Amygdala (tissue), 56 donors: ENCODE measurements at places on chromosomes 2 and 18.

GRCh38 chr2:37856101-37856751, 68.9 kb upstream of the RMDN2 start:
- no peak for DNase-seq

DNA sequence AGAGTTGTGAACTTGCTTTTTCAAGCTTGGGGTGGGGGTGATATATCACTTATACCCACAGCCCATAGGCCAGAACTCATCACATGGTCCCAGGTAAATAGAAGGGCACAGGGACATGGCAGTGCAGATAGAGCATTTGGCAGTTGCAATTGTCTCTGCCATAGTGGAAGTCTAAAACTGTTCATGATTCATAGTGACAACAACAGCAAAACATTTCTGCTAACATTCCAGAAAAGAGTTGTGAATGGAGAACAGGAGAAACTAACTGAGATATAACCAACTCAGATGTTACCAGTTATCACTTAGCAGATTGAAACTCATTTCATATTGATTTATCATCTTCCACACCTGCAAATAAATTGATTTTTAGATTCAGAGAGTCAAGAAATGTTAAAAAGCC, 278.6 kb upstream of the KYNU start:
- DNase-seq: no peak

GRCh38 chr2:48131539-48132270, 225.4 kb upstream of the FBXO11 start:
- DNase-seq: no peak

DNA sequence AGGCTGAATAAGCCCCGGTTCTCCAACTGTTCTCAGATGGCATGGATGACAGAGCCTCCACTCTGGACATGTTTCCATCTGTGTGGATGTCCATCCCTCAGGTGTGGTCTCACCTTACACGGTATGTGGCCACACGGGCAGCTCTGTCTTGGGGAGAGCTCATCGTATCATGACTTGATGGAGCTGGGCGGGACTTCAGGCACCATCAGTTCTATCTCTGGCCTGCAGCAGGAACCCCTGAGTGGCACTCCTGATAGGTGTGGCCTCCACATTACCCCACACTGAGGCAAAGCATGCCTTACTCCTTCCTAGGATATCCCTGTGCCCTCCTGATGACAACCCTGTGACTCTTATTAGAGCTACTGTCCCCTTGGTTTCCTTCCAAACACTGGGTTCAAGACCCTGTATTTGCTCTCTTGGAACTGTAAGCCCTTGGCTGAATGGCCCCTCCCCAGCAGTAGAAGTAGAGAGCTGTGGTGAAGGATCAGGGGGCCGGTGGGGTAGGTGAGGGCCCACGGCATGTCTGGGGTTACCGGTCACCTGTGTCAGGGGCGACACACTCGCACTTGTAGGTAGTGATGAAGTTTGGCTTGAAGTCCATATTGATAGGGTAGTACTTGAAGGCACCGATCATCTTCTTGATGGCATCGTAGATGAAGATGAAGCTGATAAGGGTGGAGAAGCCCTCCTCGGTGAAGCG, 48.2 kb downstream of the MTHFD2 start:
- DNase-seq: no peak

- DNase-seq: no peak
Observed at GRCh38 chr2:177400337-177400923, 7.9 kb downstream of the AGPS start.

GRCh38 chr18:944440-944839, 39.8 kb downstream of the ADCYAP1 start:
- DNase-seq: no peak

- DNase-seq: no peak
Observed at GRCh38 chr2:190507135-190507534, 27.4 kb downstream of the NEMP2 start.

GRCh38 chr2:218289639-218290315, 2.5 kb downstream of the TMBIM1 start:
- DNase-seq: no peak
